NCI-H2081 treated with DMSO at 0.1 percent for 48 hours (cell line): ENCODE measurements at places on chromosomes 12 and 14.

- DNase-seq: no peak
Observed at GRCh38 chr12:13099844-13100604, 3.4 kb downstream of the GSG1 start.

DNA sequence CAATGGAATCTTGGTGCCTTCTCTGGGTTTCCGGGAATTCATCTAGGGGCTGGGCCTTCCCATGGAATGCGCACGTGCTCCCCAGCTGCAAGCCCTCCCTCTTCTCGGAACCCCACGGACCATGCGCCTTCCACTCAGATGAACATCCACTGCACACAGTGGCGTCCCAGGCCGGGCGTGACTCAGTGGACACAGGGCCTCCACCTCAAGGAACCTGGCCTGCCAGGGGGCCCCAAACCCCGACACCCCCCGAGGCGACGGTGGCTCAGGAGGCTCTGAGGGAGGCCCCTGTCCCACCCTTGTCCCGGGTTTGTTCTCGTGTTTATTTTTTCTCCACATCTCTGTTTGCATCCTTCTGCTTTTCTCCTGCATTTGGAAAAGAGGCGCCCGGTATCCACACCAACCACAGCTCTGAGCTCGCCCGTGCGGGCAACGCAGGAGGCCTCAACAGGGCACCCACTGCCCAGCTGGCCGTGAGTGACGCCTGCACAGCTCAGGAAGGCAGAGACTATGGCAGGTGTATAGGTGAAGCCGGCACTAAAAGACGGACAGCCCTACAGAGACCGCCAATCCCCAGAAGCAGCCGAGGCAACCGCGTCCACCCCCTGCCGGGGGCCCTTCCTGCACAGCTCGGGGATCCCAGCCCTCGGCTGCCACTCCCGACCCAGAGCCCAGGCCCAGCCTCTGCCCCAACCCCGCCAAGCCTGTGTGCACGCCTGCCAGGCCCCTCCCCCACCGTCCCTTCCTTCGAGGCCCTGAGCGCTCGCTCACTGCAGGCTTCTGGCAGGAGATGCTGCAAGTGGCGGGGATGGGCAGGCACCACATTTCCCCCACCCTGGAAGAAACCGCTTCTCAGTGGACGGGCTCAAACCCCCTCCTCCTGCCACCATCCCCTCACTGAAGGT is 23.8 kb upstream of the GALNT9 start:
- no peak for DNase-seq

- no peak for DNase-seq
Observed at GRCh38 chr12:75784591-75784990, 247.0 kb downstream of the PHLDA1 start.

DNA sequence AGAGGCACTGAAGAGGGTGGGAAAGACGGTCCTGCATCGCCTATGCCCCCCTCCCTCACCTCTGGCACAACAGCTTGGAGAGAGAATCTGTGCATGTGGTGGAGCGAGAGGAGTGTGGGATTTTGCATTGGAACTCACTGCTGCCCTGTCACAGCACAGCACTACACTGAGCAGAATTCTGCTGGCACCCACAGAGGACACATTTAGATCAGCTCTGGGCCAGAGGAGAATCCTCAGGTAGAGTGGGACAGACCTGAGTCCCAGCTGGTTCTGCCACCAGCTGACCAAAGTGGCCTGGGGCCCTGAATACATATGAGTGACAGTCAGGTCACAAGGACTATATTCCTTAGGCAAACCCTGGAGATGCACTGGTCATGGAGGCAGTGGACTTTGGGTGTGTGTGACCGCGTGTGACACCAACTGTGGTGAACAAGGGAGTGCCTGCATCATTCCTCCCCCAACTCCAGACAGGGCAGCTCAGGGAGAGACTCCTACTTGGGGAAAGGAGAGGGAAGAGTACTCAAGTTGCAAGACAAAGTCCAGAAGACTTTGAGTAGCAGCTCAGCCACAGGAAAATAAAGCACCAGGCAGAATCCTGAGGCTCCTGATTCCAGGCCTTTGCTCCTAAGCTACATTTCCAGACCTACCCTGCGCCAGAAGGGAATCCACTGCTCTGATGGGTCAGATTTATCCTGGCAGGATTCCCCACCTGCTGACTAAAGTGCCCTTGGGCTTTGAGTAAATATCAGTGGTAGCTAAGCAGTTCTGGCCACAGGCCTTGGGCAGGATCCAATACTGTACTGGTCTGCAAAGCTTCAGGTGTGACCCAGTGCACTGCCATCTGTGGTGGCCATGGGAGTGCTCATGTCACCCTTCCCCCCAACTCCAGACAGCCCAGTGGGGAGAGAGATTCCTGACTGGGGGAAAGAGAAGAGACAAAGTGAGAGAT is 10.6 kb upstream of the ACOT1 start:
- no peak for DNase-seq

DNA sequence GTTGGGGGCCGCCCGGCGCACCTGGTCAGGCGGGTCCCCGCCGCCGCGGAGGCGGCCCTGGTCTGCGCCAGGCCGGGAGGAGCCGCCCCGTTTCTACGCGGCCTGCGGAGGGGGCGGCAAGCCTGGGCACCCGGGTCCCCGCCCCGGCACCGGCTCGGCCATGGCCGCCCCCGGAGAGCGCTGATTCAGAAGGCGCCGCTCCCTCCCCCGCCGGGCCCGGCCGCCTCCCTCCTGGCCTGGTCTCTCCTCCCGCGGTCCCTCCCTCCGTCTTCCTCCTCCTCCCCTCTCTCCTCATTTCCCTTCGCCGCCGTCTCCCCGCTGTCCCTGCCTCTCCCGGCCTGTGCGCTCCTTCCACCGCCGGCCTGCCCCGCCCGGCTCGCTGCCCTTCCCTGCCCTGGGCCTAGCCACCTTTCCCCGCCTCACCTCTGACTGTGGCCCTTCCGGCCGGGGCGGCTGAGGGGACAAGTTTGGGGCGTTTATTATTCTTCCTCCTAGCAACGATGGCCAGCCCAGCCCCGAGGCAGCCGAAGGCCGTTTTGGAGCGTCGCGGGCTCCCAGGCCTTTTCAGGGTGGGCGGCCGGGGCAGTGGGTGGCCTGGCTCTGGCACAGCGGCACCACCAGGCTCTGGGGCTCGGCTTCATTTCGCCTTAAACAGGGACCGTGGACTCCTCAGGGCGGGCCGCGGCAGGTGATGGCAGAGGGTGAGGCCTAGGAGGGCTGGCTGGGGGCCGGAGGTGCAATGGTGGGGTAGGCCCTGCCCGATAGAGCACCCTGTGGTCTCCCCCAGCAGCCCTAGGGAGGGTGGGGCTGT is 768 bp downstream of the CEP170B start:
- no peak for DNase-seq

DNA sequence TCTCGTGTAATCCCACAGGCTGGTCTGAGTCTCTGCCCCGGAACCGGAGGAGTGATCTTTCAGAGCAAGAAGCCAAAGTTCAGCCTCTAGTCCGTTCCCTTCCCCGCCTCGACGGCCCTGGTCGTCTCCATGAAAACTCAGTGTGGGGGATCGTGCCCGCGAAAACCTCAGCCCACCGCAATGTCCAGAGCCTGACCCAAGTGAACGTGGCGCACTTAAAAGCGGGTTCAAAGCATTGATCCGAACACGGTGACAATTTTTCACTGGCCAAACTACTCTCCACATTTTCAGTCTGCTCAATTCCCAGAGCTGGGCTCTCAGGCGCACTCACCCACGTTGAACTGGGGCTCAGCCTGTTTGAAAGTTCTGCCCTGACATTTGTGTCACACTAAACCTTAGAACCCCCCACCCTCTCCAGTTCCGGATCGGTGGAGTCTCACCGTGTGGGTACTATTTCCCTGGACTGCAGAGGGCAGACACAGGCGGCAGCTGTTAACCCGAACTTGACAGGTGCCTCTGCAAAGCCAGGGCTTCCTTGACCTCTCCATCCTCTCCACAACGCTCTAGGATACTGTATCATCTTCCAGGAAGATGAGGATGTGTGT is 886 bp upstream of the PRICKLE1 start:
- DNase-seq: no peak

DNA sequence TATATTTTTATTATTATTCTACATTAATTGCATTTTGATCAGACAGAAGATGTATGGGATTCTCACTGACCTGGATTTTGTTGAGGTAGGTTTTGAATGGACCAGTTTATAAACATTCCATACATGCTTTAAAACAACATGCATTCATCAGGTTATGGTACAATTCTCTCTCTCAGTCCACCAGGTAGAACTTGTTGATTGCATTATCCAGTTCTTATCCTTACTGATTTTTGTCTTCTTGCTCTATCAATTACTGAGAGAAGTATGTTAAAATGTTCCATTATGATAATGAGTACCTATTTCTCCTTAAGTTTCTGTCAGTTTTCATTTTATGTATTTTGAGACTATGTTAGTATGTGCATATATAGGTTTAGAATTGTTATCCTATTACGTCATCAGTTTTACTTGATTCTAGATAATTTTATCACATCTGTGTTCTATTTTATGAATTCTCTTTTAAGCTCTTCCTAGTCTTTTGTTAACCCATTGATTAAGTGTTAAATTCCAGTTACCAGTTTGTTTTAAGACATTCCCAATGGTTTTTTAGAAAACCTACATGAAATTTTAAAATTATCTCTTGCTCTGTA is 50.6 kb downstream of the EP400 start:
- no peak for DNase-seq

DNA sequence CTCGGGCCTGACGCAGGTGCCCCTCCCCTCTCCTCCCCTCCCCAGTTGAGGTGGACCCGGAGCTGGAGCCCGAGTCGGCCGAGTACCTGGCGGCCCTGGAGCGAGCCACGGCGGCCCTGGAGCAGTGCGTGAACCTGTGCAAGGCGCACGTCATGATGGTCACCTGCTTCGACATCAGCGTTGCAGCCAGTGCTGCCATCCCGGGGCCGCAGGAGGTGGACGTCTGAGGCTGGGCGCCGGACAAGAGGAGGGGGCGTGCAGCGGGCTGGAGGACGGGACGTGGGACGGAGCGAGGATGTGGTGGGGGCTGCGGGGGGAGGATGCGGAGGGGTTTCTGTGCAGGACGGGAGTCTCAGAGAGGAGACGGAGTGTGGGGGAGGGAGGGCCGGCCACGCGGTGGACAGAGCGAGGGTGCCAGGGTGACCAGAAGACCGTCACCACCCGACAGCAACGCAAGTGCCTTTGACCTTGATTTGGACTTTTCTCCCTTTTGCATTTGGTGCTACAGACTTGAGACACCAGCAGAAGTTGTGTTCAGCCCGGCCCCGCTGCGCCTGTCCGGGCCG is 41.3 kb downstream of the KIF26A start:
- no peak for DNase-seq

DNA sequence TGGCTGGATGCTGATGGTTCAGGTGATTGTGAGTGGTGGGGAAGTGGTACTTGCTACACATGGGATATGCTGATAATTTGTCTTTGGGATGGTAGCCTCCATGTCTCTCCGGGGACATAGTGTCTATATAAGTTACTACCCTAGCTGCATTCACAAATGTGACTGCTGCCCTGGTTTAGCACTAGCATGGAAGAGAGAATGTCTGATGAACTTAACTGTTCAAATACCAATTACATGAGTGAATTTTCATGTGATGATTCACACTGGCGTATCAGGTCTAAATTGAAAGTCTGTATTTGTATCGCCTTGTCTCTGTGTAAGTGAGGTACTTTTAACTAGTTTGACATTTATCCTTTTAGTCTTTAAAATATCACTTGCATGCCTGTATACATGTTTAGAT is 34.4 kb downstream of the ATF7IP start:
- DNase-seq: no peak

DNA sequence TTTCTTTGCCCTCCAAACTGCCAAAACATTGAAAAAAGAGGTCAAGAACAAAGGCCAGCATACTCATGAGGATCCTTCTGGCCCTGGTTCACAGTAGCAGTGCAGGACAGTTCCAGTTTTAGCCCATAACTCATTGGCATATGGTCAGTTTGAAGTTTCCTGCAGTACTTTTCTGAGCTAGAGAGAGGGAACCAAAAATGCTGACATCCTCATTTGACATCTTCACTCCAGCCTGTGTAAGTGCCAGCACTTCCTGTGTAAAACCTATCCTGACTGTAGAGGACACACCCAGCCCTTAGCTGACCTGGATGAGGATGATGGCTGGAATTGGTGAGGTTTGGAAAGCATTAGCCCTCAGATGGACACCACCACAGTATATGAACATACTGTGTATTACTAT is 84.1 kb downstream of the FGD4 start:
- no peak for DNase-seq

GRCh38 chr14:73712071-73712506 is 2.1 kb downstream of the PNMA1 start:
- no peak for DNase-seq

- no peak for DNase-seq
Observed at GRCh38 chr12:116497051-116497591, 62.1 kb upstream of the MAP1LC3B2 start.

DNA sequence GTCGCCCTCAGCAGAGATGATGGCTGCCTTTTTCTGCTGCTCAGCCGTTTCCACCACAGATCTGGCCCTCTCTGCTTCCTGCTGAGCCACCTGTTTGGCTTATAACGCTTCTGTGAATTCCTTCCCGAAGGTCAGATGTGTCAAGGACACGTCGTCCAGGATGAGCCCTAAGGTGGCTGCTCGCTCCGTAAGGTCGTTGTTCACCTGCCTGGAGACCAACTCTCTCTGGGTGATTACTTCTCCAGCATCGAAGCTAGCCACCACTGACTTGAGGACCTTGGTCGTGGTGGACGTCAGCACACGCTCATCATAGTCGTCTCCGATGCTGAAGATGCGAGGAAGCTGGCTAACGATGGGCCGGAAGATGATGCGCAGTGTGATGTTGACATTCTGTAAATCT is 11.7 kb upstream of the ASB8 start:
- no peak for DNase-seq

GRCh38 chr12:125228519-125229260 is 163.5 kb downstream of the AACS start:
- DNase-seq: no peak

GRCh38 chr12:120581998-120582397 is 796 bp upstream of the POP5 start:
- DNase-seq: no peak

DNA sequence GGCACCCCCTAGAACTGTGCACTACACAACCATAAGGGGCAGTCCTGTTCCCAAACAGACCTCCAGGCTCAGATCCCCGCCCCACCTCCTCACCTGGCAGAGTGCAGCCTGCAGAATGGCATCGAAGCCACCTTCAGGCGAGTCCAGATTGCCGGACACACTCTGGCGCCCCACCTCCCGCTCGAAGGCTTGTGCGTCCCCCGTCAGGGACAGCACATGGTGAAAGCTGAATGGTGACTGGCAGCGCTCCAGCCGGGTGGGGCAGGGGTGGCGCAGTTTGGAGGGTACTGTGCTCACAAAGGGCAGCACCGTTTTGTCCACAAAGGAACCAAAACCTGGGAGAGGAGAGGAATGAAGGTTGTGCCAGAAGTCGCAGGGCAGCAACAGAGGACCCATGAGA is 10.6 kb downstream of the ITGB7 start:
- no peak for DNase-seq

- no peak for DNase-seq
Observed at GRCh38 chr14:89452281-89452680, 35.2 kb upstream of the FOXN3 start.
